AG08396 (cell line): ENCODE measurements at places on chromosomes 1 and 21.

DNA sequence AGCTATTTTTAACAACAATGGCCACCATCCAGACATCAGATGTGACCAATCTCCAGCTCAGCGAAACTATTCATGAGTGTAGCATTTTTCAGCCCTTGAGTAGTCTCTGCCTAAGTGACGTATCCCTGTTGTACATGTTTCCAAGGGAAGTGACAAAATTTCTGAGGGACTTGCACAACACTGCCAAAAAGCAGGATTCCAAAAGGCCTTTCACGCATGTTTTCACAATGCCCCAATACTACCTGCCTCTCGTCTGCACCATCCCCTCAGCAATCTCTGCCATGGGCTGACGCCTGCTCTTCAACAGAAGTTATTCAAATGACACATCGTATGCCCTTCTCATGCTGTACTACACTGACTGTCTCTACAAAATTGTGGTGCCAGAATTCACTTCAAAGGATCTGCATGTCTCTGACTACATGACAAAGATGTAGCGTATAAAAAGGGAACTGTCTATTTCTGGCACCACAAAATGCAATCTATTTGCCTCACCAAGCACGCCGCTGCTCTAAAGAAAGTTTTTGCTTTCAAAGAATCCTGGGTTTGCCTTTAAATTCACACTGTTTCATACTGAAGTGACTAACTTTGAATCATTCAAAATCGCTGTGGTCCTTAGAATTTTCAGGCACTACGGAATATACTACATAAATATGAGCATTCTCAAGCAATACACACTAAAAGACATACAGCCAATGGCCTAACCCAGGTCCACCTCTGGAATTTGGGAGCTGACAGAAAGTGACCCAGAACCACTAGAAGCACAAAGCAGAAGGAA lies 32.9 kb downstream of the JAK1 start:
- peak; percentile 78 for DNase-seq

DNA sequence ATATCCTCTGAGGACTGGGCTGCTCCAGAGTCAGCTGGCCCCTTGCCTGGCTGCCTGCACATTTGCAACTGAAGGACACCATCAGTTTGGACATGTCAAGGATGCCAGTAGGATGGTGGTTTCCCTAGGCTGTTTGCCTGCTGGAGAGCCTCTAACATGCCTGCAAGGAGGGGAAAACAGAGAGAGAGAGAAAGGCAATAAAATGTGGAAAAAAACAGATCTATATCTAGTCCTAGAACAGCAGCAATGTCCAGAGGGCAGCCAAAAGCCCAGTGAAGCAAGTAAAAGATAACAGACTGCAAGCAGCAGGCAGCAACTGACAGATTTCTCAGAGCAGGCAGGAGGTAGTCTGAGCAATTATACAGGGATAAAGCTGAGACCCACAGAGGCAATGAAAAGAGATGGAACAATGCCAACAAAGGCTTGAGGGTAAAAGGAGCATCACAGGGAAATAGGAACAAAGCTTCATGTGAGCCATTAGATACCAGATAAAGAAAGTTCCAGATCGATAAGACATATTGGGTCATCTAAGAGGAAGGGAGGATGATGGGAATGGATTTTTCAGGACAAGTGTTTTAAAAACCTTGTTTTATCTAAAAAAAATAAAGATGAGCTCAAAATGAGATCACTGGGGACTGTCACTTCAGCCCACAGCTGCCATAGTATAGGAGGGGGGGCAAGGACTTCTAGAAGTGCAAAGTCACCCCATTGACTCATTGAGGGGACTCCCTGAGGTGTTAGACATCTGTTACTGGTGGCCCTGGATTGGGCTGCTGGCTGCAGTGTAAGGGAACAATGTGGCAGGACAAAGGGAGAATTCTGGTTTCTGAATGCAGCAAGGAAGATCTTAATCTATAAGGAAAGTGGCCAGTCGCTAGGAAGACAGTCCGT lies 38.6 kb upstream of the GADD45A start:
- DNase-seq, result no peak

- no peak for DNase-seq
These were observed 5.8 kb upstream of the LAD1 start for GRCh38 chr1:201404722-201405483.

GRCh38 chr1:74496669-74497068 lies 15.7 kb downstream of the LRRC53 start:
- no peak for DNase-seq

DNA sequence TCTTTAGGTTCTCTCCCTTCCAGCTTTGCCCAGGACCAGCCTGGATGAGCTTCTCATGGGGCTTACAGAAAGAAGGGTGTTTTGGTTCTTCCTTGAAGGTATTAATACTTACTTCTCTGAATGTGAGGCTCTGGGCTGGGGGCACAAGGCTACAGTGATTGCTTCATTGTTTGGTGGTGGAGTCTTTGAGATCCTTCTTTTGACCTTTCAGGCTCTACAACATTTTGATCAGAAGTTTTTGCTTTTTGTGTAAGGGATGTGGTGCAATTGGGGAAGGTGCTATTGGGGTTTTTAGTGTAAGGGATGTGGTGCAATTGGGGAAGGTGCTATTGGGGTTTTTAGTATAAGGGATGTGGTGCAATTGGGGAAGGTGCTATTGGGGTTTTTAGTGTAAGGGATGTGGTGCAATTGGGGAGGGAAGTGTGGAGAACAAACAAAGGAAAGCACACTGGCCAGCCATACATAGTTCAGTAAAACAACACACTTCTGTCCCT lies 103.6 kb upstream of the IVNS1ABP start:
- no peak for DNase-seq

GRCh38 chr1:24591781-24592180 lies 35.9 kb downstream of the NCMAP start:
- no peak for DNase-seq

DNA sequence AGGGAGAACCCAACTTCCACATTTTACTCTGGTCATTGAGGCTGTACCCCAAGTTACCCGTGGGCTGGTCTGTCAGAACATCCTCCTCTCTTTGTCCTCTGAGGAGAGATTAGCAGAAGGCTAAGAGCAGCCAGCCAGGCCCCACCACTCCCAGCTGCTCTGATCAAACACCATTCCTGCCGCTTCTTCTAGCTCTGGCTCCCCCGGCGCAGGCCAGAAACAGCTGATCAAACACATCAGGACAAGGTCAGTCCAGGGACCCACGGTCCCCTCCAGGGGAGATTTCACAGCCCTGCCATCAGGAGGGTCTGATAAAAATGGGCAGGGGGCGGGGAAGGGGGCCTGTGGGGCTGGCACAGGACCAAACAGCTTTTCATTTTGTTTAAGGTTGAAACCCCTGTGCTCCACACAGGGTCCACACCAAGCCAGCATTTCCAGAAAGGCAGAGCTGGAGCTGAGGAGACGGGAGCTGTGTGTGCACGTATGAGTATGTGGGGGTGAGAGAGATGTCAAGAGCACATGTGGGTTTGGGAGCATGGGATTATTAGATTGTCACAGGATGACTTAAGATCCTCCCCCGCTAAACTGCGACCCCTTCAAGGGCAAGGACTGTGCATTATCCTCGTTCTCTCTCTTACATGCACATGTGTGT lies 29.9 kb upstream of the EPHA8 start:
- no peak for DNase-seq

GRCh38 chr21:36171741-36172331 lies 15.2 kb downstream of the DOP1B start:
- no peak for DNase-seq

GRCh38 chr1:42305639-42306038 lies 29.4 kb downstream of the FOXJ3 start:
- DNase-seq, result no peak

GRCh38 chr21:17397703-17398102 lies 115.1 kb upstream of the CXADR start:
- DNase-seq, result no peak

GRCh38 chr1:55522982-55523381 lies 307.8 kb upstream of the USP24 start:
- DNase-seq, result no peak

DNA sequence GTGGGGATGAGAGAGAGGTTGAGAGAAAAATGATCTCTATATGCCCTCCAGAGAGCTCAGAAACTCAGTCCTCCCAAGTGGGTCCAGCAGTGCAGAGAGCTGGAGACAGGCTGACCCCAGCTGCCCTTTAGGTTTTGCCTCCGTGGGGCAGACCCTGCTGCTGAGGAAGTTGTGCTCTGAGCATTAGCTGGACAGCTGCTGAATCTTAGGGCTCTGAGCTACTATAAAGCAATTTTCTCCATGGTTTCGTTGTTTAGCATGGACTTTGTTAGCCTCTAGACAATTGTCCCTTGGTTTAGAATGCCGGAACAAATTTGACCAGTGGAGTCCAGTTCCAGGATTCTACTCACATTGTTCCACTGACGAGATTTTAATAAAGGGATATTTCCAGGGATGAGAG lies 22.1 kb downstream of the BATF3 start:
- no peak for DNase-seq
